Activated CD4-positive, alpha-beta T cell treated with anti-CD3 and anti-CD28 coated beads, Interleukin-2, amount 10 ng/mL, durations not matched to agents 7 days and 5 days (primary cell): ENCODE measurements at places on chromosomes 7 and 10. TPM values are rescaled to one million over a fixed set of nuclear protein-coding genes. Genes with fewer than 3 reads are reported as not detected.

The MYO3A gene
- not detected for total RNA-seq

The STK32C gene
- 11.1 TPM for total RNA-seq

GRCh38 chr10:58431903-58432302 is 46.7 kb downstream of the TFAM start:
- H3K4me3 ChIP-seq, result no peak overlapping the region
- no peak for DNase-seq
- H3K36me3 ChIP-seq, result no peaks in the 10 kb centered on the region
- H3K27me3 ChIP-seq, result peaks cover 6% of the 10 kb centered on the region
- H3K4me1 ChIP-seq, result peaks cover 14% of the 10 kb centered on the region

GRCh38 chr10:88657901-88658300 is 6.3 kb upstream of the LIPF start:
- H3K4me3 ChIP-seq, result no peak overlapping the region
- peaks cover 13% of the 10 kb centered on the region for H3K27me3 ChIP-seq

DNA sequence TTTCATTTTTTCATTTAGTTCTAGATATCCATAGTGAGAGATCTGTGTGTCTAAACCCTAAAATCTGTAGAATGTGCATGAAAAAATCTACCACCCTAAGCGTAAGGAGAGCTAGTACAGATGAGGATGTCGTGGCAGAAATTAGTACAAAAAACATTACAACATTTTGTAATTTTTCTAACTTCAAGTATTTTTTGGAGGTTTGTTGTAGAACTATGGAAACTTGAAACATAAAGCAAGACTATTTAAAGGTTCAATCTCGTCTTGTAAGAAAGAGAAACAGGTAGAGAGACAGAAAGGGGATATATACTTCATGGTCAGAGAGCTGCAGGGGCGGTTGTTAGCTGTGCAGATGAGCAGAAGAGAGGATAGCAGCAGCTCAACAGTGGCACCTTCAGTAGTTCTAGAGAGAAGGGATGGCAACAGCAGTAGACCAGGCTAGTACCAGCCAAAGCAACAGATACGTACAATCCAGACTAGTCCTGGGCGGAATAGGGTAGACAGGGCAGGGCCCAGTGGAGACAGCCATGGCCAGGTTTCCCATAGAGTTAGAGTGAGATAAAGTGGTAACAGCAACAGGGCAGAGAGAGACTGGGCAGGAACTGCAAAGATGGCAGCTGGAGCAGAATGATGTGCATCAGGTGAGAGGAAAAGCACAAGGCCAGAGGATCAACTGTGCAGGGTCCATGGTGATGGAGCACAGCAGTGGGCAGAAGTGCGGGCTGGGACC is 145.2 kb downstream of the FRMD4A start:
- peaks cover 58% of the 10 kb centered on the region for H3K27me3 ChIP-seq
- peaks cover 34% of the 10 kb centered on the region for H3K4me1 ChIP-seq
- peak; percentile 68 for DNase-seq
- peaks cover 3% of the 10 kb centered on the region for H3K36me3 ChIP-seq
- H3K27ac ChIP-seq, result peak overlapping the region; percentile 94
- H3K4me3 ChIP-seq, result peak overlapping the region; percentile 63

GRCh38 chr7:39464350-39465054 is 101.7 kb upstream of the YAE1 start:
- peaks cover 11% of the 10 kb centered on the region for H3K4me1 ChIP-seq
- H3K27ac ChIP-seq, result no peak overlapping the region
- H3K27me3 ChIP-seq, result peaks cover 24% of the 10 kb centered on the region
- H3K4me3 ChIP-seq, result no peak overlapping the region
- no peaks in the 10 kb centered on the region for H3K36me3 ChIP-seq

- no peak overlapping the region for H3K4me3 ChIP-seq
- no peak for DNase-seq
- peaks cover 70% of the 10 kb centered on the region for H3K4me1 ChIP-seq
- H3K27ac ChIP-seq, result peak overlapping the region; percentile 26
- no peaks in the 10 kb centered on the region for H3K27me3 ChIP-seq
These were observed 18.2 kb downstream of the ARID5B start for GRCh38 chr10:61919646-61920215.
